ENCODE measurements at places on chromosomes 2 and 18. TPM values are rescaled to one million over a fixed set of nuclear protein-coding genes. Genes with fewer than 3 reads are reported as not detected.

DNA sequence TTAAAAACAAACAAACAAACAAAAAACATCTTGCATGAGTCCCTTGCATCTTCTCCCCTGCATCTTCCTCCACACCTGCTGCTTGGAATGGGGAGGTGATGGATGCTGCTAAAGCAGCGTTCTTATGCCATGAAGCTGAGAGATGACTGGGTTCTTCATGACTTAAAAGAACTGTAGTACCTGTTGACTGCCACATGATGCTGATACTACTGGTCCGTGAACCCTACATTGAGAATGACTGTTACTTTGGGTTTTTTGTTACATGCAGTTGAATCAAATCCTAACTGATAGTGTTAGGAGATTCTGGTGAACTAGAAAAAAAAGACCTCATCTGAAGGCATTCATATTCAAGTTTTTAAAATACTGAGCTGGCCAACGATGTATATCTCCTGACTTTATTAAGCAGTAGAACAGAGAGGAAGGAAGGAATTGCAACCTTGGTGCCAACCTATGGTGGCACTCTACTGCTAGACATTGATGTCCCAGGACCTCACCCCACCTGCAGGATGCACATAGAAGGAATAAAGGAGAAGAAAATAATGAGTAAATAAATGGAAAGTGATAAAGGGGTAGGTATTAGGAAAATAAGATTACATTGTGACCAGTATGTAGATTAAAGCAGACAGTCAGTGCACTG lies 63.2 kb upstream of the SPAG16 start:
- DNase-seq: no peak
- H3K4me1 ChIP-seq: no peaks in the 10 kb centered on the region
- no peak overlapping the region for H3K4me3 ChIP-seq
- H3K36me3 ChIP-seq: no peaks in the 10 kb centered on the region

DNA sequence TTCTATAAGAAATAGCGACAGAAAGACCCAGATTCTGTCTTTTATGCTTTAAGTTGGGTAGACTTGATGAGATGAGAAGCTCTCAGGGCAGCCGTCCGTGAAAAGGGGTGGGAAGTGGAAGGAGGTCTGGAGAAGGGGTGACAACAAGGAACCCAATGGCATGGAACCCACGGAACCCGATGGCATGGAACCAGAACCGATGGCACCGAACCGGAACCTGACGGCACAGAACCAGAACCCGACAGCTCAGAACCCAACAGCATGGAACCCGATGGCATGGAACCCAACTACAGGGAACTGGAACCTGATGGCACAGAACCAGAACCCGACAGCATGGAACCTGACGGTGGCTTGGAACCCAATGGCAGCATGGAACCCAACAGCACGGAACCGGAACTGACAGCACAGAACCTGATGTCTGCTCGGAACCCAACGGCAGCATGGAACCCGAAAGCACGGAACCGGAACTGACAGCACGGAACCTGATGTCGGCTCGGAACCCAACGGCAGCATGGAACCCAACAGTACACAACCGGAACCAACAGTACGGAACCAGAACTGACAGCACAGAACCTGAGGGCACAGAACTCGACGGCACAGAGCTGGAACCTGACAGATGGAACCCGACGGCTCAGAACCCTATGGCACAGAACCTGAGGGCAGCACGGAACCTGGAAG lies 155.2 kb downstream of the TMEM18 start:
- no peak overlapping the region for H3K27ac ChIP-seq
- no peaks in the 10 kb centered on the region for H3K27me3 ChIP-seq
- no peak overlapping the region for H3K4me3 ChIP-seq

DNA sequence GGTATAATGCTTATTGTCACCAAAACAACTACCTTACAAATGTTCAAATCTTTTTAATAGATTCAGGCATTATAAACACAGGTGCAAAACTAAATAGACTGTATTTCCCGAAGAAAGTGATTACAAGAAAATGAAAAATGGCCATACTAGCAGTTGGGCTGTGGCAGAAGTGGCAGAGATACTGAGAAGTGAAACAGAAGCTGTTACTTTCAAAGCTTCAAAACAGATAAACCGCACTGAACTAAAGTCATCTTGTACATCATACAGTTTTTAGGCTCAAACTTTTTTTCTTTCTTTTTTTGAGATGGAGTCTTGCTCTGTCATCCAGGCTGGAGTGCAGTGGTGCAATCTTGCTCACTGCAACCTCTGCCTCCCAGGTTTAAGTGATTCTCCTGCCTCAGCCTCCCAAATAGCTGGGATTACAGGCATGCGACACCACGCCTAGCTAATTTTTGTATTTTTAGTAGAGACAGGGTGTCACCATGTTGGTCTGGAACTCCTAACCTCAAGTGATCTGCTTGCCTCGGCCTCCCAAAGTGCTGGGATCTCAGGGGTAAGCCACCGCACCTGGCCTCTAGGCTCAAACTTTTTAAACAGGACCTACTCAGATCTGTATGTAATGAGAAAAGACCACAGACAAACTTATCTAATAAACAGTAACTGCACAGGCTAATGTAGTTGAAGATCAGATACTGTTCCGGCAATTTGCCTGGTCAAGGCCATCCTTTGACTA lies 77.9 kb upstream of the SATB2 start:
- no peaks in the 10 kb centered on the region for H3K36me3 ChIP-seq

DNA sequence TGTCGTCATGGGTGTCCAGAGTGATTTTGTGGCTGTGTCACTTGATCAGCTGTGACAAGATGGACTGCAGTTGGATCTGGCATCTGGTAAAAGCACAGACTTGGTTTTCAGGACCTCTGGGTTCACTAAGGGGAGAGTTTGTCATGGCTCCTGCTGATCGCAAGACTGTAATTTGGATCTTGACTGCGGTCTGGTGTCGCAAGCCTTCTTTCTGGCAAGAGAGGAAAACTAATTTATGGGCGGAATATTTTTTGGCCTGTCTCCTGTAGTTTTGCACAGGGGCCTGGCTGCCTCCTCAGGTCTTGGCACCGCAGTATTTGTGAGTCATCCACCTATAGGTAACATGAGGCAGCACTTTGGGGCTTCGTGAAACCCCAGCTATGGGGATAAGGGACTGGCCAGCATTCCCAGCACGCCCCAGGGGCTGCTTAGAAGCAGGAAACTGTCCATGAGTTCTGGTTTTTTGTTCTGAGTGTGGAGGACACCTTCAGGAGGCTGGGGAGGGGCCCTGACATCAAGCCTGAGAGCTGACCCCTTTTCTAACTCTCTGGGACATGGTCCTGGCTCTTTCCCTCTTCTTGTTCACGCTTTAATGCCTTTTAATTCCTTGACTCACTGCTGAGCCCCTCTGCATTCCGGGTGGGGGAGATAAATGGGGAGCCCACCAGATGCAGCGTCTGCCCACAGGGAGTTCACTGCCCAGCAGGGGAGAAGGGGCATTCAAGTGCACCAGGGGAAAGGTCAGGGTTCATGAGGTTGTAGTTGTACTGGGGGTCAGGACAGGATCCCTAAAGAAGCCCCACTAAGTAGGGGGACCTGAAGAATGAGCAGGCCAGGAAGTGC lies 12.2 kb downstream of the SH3BP4 start:
- H3K27me3 ChIP-seq: no peaks in the 10 kb centered on the region
- peaks cover 8% of the 10 kb centered on the region for H3K36me3 ChIP-seq
- peaks cover 37% of the 10 kb centered on the region for H3K4me1 ChIP-seq
- H3K4me3 ChIP-seq: no peak overlapping the region
- H3K27ac ChIP-seq: peak overlapping the region; percentile 74
- no peak for DNase-seq

- no peaks in the 10 kb centered on the region for H3K36me3 ChIP-seq
- no peaks in the 10 kb centered on the region for H3K4me1 ChIP-seq
- no peak overlapping the region for H3K27ac ChIP-seq
- no peak overlapping the region for H3K4me3 ChIP-seq
Measured at GRCh38 chr2:20414806-20415205, 32.1 kb upstream of the RHOB start.

DNA sequence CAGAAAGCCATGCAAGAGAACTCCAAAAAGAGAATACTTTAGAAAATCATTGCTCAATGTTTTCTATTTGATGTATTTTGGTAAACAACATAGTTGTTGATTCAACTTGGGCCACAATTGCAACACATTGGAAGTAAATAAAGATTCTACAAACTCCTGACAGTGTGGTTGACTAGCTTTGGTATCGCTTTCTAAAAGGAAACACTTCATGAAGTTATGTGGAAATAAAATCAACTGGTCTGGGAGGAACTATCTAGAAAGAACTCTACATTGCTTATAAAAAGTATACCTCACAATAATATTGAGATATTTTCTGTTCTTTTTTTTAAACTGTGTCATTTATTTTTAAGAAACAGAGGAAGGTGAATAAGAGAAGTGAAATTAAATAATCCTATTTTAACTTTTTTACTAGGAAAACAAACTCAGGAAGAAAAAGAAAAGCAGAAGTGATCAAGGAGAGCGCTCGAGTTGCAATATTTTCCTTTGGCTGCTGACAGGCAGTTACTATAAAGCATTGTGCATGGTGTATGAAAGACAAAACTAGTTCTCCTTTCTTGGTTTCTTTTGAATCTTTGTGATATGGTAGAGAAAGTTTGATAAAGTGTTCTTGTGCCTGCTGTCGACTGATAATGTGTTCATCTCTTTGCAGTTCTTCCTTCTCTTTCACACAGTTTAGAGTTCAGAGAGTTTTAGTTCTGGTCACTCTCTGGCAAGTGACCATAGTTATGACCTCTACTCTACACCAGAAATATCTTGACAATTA lies 3.0 kb downstream of the DHRS9 start:
- no peak for DNase-seq
- H3K36me3 ChIP-seq: no peaks in the 10 kb centered on the region
- H3K27ac ChIP-seq: no peak overlapping the region
- no peaks in the 10 kb centered on the region for H3K27me3 ChIP-seq

DNA sequence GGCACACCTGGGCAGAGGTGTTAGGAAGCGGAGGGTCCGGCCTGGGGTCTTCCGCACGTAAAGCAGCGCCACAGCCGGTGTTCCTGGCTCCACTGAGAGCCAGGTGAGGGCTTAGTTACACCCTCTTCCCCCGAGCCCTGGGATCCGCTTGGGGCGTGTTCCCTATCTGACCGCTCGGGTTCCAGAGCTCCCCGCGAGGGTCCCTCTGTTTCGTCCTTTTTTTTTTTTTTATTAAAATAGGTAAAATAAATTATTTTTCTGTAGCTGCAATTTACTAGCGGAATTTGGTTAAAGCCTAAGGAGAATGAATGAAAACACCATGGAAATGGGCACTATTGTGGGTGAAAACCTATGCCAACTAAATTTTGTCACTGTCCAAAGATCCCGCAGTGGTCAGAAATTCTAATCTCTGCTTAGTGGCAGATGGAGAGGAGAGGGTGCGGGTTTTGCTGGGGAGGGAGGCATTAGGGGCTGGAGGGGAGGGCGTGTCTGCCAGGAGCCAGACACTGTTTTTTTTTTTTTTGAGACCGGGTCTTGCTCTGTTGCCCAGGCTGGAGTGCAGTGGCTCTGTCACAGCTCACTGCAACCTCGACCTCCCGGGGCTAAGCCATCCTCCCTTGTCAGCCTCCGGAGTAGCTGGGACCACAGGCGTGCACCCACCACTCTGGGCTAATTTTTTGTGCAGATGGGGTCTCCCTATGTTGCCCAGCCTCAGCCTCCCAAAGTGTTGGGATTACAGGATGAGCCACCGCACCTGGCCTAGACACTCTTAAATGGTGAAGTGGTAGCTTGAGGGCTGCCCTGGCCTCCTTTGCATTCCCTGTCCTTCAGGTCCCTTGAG lies 834 bp downstream of the PDCL3 start:
- DNase-seq: peak; percentile 47
- peaks cover 11% of the 10 kb centered on the region for H3K36me3 ChIP-seq
- H3K27me3 ChIP-seq: no peaks in the 10 kb centered on the region
- peaks cover 9% of the 10 kb centered on the region for H3K4me1 ChIP-seq

DNA sequence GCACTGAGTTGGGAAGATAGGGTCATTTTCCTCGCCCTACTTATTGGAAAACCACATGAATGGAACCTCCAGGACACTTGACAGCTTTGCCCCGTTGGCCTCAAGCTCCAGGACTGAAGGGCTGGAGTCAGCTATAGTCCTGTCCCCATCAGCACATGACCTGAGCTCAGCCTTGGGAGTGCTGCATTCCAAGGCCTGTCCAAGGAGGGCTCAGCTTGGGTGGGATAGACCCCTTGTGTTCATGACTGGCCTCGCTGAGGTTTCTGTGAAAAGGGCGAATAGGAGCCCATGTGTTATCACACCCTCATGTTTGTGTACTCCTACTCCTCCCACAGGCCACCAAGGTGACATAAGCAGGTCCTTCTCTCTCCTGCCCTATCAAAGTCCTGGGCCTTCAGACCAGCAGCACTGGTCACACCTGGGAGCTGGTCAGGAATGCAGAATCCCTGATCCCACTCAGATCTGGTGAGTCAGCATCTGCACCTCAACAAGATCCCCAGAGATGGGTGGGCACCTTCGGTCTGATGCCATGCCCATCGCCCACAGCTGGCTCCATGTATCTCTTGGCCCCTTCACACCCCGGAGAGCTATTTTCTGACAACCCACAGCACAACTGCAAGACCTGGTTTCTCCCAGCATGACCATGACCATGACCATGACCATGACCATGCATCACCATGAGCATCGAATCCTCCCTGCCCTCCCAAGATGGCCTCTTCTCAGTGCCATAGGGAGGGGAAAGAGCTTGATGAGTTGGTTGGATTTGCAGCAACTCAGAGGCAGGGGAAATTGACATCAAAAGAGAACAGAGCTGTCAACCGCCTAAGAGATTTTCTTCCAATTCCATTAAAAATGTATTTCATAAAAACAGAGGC lies 83.0 kb upstream of the RAB6C start:
- no peaks in the 10 kb centered on the region for H3K36me3 ChIP-seq
- no peak for DNase-seq
- no peak overlapping the region for H3K4me3 ChIP-seq
- H3K4me1 ChIP-seq: no peaks in the 10 kb centered on the region

DNA sequence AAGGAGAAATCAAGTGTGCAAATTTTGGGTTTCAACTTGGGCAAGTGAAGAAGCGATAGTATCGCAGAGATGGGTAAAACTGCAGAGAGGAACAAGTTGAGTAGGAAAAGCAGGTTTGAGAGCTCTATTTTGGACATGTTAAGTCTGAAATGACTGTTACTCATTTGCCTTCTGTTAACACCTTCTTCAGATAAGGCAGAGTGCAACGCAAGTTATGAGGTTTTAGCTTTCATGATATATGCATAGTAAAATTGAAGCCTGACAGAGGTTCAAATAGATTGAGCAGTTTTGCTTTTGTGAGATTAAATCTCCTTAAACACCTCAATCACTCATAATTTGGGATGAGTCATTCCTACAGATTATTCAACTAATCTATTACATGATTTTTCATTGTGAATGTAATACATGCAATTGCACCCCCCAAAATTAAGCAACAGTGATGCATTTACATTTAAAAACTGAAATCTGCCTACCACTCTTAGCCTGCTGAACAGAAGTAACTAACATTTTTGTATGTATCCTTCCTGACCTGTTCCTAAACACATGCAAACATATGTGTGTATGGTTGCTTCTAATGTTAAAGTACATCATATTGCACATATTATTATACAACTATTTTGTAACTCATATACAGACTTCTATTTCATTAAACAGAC lies 575.4 kb downstream of the ARHGAP15 start:
- no peaks in the 10 kb centered on the region for H3K36me3 ChIP-seq
- no peak overlapping the region for H3K27ac ChIP-seq
- no peaks in the 10 kb centered on the region for H3K27me3 ChIP-seq
- no peak for DNase-seq
- H3K4me1 ChIP-seq: no peaks in the 10 kb centered on the region

GRCh38 chr18:39424261-39424660 lies 1858.7 kb upstream of the CELF4 start:
- no peaks in the 10 kb centered on the region for H3K27me3 ChIP-seq
- no peak overlapping the region for H3K4me3 ChIP-seq
- no peak overlapping the region for H3K27ac ChIP-seq
- no peaks in the 10 kb centered on the region for H3K4me1 ChIP-seq
- no peaks in the 10 kb centered on the region for H3K36me3 ChIP-seq

Gene SERPINB4
- not detected for polyA plus RNA-seq

Gene VWC2L
- not detected for polyA plus RNA-seq

Gene NDUFV2
- polyA plus RNA-seq: 99.1 TPM

Data from SK-N-SH (cell line).